Fibroblast of gingiva (primary cell): ENCODE measurements at places on chromosomes 5 and 9.

DNA sequence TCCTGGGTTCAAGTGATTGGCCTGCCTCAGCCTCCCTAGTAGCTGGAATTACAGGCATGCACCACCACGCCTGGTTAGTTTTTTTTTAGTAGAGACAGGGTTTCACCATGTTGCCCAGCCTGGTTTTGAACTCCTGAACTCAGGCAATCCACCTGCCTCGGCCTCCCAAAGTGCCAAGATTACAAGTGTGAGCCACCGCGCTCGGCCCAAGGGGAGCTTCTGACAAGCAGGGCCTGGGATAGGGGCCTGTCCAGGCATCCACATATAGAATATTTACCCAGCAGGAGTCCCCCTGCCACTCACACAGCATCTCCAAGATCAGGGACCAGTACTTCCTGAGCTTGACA, 10.1 kb downstream of the IRF1 start:
- DNase-seq = no peak

DNA sequence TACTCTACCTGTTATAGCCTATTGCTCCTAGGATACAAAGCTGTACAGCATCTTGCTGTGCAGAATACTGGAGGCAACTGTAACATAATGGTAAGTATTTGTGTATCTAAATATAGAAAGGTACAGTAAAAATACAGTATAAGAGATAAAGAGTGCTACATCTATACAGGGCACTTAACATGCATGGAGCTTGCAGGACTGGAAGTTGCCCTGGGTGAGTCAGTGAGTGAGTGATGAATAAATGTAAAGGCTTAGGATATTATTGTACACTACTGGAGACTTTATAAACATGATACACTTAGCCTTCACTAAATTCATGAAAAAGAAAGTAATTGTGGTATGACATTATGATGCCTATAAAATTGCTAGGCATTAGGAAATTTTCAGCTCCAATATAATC, 65.5 kb upstream of the OSMR start:
- DNase-seq = no peak

- no peak for DNase-seq
Observed at GRCh38 chr9:90948156-90948555, 146.5 kb downstream of the SYK start.

DNA sequence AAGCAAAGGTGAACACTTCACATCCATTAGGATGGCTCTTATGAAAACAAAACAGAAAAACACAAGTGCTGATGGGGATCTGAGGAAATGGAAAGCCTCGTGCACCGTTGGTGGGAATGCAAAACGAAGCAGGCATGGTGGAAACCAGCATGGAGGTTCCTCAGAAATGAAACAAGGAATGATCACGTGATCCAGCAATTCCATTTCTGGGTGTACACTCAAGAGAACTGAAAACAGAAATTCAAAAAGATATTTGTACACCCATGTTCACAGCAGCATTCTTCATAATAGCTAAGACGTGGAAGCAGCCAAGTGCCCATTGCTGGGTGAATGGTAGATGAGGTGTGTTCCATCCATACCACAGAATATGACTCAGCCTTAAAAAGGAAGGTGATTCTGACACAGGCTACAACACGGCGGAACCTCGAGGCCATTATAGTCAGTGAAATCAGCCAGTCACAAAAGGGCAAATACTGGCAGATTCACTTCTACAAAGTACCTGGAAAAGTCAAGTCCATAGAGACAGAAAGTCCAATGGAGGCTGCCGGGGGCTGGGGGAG, 87.2 kb upstream of the RAPGEF1 start:
- DNase-seq = no peak

- no peak for DNase-seq
Observed at GRCh38 chr5:126811515-126812198, 34.7 kb downstream of the LMNB1 start.

DNA sequence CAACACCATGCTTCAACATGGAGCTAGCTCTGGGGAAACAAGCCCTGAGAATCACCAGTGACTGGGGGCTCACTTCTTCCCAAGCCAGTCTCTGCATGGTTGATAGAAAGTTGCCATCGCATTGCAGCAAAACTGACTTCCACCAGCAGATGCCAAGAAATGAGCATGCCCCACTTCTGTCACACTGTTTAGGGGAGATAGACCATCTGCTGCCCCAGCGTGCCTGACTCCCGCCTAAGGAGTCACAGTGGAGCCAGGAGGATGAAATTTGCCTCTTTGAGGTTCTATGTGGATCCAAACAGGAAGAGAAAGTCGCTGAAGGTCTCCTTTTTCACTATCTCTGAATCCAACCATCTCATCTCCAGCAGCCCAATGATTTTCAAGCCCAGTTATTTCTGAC, 116.7 kb upstream of the SLIT3 start:
- DNase-seq = no peak

DNA sequence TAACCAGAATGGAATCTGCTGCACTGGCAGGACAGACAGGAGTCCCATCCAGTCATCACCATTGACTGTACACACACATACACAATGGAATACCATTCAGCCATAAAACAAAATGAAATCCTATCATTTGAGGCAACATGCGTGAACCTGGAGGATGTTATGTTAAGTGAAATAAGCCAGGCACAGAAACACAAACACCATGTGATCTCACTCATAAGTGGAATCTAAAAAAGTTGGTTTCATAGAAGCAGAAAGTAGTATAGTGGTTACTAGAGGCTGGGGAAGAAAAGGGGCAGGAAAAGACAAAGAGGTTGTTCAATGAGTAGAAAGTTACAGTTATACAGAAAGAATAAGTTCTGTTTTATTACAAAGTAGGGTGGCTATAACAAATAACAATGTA, 884.0 kb upstream of the ACO1 start:
- no peak for DNase-seq

- no peak for DNase-seq
Observed at GRCh38 chr9:35306283-35306682, 144.5 kb downstream of the UNC13B start.

DNA sequence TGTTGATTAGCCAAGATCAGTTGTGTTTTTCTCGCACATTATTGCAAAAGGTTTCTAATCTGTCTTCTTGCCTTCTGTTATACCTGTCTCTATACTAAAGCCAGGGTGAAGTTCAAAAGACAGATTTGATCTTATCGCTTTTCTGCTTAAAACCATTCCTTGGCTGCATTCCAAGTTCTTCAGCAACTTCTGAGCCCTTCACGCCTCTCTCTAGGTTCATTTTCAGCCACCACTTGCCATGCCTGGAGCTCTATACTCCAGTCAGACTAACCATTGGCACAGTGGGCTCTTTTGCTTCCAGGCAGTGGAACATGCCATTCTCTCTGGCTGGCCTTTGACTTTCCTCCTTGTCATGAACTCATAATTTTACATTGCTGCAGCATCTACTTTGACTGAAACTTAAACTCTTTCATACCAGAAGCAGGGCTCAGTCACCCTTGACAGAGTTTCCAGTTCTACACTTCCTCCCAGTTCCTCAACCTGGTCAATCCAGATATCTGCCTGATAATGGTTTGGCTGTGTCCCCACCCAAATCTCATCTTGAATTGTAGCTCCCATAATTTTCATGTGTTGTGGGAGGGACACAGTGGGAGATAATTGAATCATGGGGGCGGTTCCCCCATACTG, 114.4 kb downstream of the SLC12A2 start:
- no peak for DNase-seq

DNA sequence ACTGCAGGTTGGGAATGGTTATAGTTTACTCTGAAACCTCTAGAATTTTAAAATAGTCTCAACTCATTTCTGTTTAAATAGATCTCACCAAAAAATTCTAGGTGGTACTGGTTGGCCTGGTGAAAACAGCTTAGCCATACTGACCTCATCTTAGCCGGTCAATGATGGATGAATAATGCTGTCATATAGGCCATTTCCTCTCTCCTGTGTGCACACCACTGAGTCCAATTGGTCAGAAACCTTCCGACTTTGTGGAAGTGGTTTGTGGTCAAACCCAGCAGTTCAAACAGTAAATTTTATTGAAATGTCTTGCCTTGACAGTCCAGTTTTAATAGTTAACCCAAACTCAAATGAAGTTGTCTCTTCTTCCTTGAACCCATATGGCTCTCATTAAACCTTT, 98.6 kb downstream of the GIN1 start:
- DNase-seq = no peak

GRCh38 chr9:3502560-3503398, 23.0 kb downstream of the RFX3 start:
- DNase-seq = no peak

GRCh38 chr9:115142517-115143270, 24.7 kb upstream of the TNC start:
- peak; percentile 15 for DNase-seq

GRCh38 chr9:123485216-123485615, 129.2 kb downstream of the CRB2 start:
- no peak for DNase-seq

DNA sequence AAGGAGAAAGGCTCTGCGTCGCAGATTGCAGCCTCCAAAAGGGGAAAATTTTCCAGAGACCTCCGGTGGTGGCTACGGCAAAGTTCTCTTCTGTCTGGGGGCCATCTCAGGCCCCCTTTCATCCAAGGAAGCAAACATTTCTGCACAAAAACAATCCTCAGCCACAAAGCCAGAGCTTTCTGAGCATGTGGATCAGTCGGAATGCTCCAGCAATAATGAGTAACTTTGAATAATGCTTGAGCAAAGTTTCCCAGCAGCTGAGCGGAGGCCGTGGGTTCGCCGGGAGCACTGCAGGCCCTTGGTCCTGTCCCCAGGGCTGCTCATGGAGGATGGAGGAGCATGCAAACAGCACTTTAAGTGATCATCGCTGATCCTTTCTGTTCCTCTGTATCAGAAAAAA, 60.2 kb upstream of the UNC5A start:
- DNase-seq = no peak

GRCh38 chr9:120153258-120153657, 426.7 kb downstream of the CDK5RAP2 start:
- DNase-seq = no peak

GRCh38 chr5:96565582-96566265, 96.5 kb upstream of the CAST start:
- DNase-seq = peak; percentile 76

DNA sequence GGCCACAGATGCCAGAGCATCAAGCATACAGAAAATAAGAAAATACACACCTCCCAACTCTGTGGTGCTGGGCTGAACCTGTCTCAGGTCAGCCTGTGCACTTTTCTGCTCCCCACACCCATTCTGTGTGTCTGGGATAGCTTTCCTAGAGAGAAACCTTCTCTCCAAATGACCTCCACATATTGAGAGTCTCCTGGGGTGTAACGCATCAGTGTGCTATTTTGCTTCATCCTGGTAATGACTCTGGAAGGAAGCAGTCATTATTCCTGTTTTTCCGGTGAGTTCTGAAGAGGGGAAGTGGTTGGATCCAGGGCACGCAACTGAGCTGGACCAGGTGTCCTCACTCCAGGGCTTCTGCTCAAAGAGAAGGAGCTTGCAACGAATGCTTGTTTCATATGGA, 73.2 kb upstream of the SH3PXD2B start:
- DNase-seq = no peak

- peak; percentile 28 for DNase-seq
Observed at GRCh38 chr5:145243016-145243415, 592.1 kb downstream of the PRELID2 start.

DNA sequence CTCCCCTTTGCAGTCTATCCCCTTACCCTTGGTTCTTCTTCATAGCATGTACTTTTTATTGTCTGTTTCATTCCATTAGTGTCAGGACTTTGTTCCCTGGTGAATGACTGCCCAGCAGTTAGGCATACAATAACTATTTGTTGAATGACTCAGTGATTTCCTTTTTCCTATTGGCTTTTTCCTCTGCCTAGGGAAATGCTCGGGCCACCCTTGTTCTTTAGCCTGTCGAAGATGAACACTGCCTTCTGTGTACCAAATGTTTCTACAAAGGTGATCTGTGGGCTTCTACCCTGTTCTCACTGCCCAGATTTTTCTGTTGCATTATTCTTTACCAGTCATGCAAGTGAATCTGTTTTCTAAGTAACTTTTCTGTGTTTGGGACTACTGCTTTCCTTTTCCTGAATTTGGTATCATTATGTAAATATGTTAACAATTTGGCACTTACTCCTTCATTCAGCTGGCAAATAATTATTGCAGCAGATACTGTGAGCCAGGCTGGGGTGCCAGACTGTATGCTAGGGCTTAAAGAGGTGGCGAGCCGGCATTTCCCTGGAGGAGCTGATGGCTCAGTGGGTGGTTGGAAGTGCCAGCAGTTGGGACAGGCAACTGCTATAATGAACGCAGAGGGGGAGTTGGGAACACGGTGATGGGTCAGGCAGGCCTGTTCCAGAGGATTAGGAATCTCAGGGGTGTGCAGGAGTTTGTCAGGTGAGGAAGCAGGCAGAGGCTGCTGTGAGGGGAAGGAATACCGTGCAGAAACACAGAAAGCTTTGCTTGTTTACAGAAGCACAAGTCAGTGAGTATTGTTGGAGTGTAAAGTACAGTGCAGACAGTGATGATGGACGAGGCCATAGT, 30.6 kb downstream of the KDM4C start:
- peak; percentile 13 for DNase-seq

- DNase-seq = no peak
Observed at GRCh38 chr5:410911-411517, 32.0 kb upstream of the EXOC3 start.

GRCh38 chr5:178307267-178308045, 74.9 kb upstream of the PHYKPL start:
- DNase-seq = no peak

DNA sequence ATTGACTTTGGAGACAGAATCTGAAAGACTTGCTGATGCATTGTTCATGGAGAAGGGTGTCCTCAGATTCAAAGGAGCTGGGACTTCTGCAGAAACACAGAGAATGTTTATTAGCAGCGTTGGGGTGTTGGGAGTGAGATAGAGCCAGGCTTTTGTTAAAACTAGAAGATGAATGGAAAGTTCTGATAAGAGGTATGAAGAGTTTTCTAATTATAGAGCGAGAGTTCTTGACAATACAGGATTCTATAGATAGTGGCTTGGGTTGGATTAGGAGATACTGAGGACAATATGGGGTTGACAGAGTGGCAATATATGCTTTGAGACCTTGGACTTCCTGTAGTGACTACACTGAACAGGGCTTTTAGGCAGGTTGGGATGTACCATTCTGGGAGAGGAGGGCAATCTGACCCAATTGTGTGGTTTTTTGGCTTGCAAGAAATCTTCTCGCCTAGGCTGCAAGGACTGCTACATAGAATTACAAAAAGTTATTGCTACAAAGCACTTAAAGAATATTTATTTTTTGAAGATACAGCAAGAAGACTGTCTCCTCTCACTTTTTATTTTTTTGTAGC, 83.1 kb downstream of the FER start:
- DNase-seq = no peak

DNA sequence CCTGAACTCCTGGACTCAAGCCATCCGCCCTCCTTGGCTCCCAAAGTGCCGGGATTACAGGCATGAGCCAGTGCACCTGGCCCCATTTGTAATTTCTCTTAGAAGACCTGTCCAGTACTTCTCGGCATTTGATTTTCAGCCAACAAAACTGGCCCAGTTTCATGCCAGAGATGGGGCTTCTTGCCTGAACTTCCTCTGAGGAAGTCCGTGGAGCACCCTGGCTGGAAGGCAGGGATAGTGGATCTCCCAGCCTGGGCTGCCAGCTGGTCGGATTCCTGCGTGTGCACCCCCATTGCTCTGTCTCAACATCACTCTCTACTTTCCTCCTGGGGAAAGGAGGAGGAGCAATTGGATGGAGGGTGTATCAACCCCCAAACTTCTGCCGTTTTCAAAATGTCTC, 39.0 kb downstream of the FAM78A start:
- DNase-seq = no peak

GRCh38 chr9:72188232-72188631, 39.0 kb downstream of the GDA start:
- no peak for DNase-seq

GRCh38 chr9:129891569-129891968, 56.3 kb downstream of the USP20 start:
- no peak for DNase-seq
